ENCODE measurements at places on chromosomes 3 and 15.

DNA sequence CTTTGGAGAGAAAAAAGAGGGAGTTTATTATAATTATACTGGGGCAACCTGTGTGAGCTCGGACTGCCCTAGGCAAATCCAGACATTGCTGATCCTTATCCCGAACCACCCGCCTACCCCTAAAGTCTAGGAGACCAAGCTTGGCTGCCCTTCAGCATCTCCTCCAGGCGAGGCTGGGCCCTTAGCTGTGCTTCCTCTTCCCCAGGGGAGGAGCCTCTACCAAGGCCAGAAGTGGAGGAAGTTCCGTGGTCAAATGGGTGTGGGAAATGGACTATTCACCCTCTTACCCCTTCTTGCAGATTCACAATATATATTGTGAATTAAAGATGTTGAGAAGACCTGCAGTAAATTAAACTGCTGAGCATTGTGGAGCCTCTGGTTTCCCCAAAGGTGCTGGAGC is 158.3 kb upstream of the HES1 start:
- no peak for DNase-seq

- DNase-seq = no peak
Measured at GRCh38 chr15:100191161-100191560, 150.6 kb downstream of the ADAMTS17 start.

DNA sequence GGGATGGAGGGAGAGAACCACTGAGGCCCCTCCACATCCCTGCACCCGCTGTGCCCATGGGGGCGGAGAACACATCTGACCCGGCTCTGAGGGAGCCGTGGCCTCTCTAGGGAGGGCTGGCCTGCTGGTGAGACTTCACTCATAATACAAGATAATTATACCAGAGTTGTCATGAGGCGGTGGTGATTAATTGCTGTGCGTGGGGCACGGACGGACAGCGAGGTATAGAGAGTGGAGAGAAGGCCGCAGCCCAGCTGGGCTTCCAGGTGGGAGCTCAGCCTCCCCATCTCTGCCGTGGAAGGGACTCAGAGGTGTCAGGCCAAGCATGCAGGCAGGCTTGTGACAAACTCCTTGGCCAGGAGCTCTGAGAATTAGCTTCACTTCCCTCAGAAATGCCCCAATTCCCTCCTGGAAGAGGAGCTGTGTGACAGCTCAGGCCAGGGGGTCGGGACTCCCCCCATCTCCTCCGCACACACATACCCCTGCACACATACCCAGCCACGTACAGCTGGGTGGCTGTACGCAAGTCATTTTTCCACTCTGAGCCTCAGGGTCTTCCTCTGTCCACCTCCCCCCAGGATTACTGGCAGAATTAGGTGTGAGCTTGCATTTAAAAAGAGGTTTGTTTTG is 6.0 kb upstream of the GATA2 start:
- DNase-seq = no peak

GRCh38 chr15:85543741-85544155 is 163.3 kb downstream of the AKAP13 start:
- no peak for DNase-seq

GRCh38 chr15:85760049-85760448 is 34.7 kb downstream of the KLHL25 start:
- DNase-seq = no peak

- DNase-seq = no peak
Measured at GRCh38 chr3:174482541-174482940, 376.6 kb upstream of the NAALADL2 start.

DNA sequence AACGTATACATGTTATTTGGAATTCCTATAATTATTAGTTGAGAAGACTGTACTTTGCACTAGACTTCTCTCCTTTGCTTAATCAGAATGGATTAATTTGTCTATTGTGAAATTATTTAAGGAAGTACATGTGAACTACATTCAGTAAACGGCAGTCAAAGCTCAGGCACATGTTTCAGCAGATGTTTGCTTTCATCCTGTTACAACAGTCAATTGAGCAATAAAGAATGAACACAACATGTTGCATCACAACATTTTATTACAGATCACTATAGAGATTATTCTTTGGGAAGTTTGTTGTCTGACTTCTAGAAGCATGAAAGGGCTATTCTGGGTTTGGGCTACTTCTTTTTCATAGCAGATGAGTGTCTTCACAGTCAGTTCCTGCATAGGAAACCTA is 39.2 kb downstream of the RAB27A start:
- DNase-seq = no peak

DNA sequence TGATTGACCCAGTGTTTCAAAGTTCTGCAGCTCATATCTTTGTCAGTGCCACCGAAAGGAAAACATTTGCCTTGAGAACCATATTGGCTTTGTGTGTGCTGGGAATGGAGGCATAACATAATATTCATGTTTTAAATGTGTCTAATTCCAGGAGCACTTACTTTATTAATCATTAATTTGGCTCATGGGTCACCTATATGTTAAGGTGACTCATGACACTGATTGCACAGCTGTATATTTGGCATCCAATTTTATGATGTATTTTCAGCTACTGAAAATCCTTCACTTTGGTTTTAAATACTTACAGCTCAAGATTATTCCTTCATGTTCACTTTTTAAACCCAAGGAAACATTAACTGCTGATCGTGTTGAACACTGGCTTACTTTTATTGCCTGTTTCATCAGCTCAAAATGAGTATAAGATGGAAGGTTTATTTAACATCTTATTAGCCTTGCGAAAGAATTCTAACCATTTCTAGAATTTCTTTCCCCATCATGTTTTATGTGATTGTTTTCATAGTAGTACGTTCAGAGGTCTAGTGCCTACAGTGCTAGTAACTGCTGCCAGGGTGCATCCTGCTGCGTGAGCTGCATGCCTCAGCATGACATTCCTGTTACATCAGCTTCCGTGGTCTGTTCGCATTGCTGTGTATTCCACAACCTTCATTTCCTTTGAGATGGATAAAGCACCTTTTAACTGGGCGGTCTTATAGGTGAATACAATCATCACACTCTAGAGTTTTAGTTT is 63.7 kb downstream of the LRCH3 start:
- DNase-seq = no peak

DNA sequence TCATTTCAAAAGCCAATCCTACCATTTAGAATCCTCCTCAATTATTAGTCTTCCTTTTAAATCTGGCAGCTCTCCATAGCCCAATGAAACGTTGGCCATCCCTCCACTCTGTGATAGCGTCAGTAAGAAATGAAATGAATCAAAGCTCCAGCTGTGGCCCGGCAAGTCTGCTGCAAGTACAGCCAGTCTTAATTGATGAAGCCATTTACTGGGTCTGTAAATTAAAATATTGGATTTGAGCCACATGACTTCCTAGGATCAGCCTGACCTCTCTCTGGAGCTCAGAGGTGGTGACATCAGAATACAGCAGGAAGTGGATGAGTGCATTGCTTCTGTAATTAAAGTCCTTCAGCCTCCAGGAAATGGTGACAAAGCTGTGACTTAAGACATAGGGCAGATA is 347.0 kb upstream of the LMCD1 start:
- no peak for DNase-seq

- no peak for DNase-seq
Measured at GRCh38 chr3:3998140-3998922, 199.1 kb downstream of the LRRN1 start.

GRCh38 chr3:104951426-104951825 is 415.3 kb upstream of the ALCAM start:
- DNase-seq = no peak

DNA sequence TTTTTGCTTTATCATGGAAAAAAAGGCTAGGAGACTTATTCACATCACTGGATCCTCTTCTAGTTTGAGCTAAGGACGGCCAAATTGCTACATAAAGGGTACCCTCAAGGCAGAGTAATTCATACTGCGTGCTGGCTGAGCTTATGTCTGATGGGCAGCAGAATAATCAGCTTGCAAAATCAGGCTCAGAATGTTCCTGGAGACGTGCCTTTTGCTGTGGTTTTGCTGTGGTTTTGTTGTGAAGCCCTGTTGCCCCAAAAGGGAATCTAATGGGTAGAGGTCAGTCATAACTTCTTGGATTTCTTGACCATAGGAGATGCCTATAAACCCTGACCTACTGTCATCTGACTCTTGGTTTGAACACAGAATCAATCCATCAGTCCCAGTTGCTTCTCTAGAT is 189.9 kb downstream of the SOX2 start:
- no peak for DNase-seq

GRCh38 chr15:31265090-31265870 is 61.4 kb upstream of the KLF13 start:
- no peak for DNase-seq

- DNase-seq = no peak
Measured at GRCh38 chr3:76698136-76698706, 341.7 kb upstream of the ROBO2 start.

- DNase-seq = no peak
Measured at GRCh38 chr3:60917141-60917540, 334.1 kb downstream of the FHIT start.

DNA sequence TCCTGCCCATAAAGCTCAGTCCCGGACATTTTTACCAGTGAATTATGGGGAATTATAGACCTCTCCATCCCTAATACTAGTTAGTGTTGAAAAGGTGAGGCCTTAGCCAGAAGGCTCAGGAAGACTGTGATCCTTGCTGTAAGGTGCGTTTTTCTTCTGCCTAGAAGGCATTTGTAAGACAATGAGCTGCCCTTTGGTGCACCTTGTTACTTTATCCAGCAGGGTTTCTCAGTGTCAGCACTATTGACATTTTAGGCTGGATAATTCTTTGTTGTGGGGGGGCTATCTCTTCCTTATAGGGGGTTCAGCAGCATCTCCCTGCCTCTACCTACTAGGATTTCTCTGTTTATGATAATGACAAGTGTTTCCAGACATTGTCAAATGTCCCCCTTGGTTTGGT is 108.1 kb upstream of the ABHD17C start:
- no peak for DNase-seq
